RPMI7951 (cell line): ENCODE measurements at places on chromosomes 7 and 10. TPM values are rescaled to one million over a fixed set of nuclear protein-coding genes. Genes with fewer than 3 reads are reported as not detected.
A peak's percentile ranks its signal among the peaks of the same experiment; 100 is the strongest.

PON1 gene
- total RNA-seq: not detected in 2 replicates

THNSL1 gene
- 4.5 and 4.8 TPM in 2 replicates for total RNA-seq

CCDC3 gene
- 0.29 TPM in 1 of 2 replicates, not detected in the other for total RNA-seq

PTF1A gene
- not detected in 2 replicates for total RNA-seq

DNA sequence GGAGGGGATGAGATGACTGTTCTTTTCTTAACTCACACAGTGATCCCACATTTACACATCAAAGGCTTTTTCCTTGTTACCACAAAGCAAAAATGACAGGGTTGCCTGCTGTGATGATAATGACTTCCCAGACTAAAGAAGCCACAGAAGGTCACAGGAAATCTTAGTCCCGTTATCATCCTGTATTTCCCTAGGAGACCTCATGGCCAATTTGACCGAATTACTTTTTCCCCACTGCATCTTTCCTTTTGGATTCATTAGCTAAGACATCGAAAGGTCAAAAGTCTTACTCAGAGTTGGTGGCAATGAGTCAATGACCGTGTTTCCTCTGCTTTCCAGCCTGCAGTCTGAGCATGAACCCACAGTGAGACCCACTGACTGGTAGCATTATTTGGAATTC, 130.1 kb upstream of the INHBA start:
- DNase-seq: peak; percentile 99

GRCh38 chr7:27170426-27171324, 3.4 kb downstream of the HOXA10 start:
- no peak for DNase-seq

- no peak for DNase-seq
Measured at GRCh38 chr7:50699143-50699542, 83.6 kb downstream of the GRB10 start.

- DNase-seq: no peak
Measured at GRCh38 chr7:79922894-79923293, 211.7 kb upstream of the GNAI1 start.

DNA sequence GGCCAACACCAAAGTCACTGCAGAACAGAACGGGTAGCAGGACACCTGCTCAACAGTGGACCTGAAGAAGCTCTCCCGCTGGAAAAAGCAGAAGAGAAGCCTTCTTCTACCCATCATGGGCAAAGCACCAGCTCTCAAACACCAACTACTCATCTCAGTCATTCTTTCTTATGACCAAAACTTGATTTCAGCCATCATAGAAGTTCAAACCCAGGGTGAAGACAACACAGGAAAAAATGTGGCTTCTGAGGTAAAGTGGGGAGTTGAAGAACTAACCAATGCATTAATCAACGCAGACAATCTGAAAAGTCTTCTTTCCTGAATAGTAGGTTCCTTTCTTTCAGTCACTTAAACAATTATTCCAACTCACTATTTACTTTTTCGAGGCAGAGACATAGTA, 83.3 kb downstream of the ELMO1 start:
- no peak for DNase-seq

GRCh38 chr10:78750418-78750817, 318.3 kb upstream of the ZMIZ1 start:
- DNase-seq: no peak

GRCh38 chr7:132394283-132395198, 181.7 kb downstream of the PLXNA4 start:
- DNase-seq: peak; percentile 27

- DNase-seq: no peak
Measured at GRCh38 chr10:72252972-72253371, 20.8 kb upstream of the DDIT4 start.
